ENCODE measurements at places on chromosomes 5 and 9.

- no peak for DNase-seq
These were observed 440.4 kb upstream of the GRIN3A start for GRCh38 chr9:102178811-102179210.

DNA sequence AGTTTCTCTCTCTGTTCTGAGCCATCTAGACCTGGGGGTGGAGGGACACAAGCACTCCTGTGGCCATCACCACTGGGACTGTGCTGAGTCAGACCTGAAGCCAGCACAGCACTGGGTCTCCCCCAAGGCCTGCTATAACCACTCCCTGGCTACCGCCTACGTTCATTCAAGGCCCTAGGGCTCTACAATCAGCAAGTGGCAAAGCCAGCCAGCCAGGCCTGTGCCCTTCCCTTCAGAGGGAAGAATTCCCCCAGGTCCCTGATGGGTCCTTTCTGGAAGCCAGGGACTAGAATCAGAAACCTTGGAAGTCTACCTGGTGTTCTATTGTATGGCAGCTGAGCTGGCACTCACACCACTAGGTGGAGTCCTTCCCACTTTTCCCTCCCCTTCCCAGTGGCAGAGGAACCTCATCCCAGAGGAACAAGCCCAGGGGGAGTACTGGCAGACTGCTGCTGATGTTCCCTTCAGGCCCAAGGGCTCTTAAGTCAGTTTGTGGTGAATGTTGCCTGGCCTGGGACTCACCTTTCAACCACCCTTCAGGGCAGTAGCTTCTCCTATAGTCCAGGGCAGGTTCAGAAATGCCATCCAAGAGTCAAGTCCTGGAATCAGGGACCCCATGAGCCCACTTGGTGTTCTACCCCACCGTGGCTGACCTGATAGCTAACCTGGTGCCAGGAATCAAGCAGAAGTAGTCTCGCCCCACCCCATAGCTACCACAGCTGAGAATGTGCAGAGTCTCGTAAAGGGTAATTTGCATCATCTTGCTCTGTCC, 20.0 kb downstream of the JMY start:
- no peak for DNase-seq

- DNase-seq = no peak
These were observed 66.7 kb downstream of the WDR41 start for GRCh38 chr5:77425420-77425819.

DNA sequence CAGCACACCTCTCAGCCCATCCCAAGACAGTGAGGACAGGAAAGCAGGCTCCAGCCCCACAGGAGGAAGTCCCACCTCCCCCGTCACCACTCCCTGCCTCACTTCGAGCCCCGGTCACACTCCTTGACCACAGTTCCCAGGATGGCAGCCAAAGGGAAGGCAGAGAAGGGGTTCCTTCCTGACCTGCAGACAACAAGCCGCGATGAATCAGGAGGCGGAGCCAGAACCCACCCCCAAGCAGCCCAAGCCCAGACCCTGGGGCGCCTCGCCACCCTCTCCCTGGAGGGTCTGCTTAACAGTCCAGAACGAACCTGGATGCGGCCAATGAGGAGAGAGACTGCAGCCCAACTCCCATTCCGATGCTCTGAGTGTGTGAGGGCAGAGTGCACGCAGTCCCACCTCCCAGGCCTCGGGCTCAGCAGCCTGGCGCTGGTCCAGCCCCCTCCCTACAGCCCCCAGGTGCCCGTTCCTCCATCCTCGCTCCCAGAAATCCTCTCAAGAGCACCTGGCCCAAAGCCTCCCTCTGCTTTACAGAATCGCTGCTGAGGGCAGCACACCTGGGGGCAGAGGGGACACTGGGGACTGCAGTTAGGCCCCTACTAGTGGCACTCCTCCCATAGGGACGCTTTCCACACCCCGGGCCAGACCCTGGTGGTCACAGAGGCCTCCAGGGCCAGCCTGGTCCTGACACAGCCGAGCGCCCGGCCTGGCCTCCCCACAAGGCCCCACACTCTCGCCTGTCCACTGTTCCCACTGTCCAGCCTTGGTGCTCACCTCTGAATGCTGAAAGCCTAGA, 69.6 kb upstream of the LRRTM2 start:
- DNase-seq = no peak

- DNase-seq = no peak
These were observed 52.0 kb downstream of the FYB1 start for GRCh38 chr5:39167141-39167971.

GRCh38 chr9:123416176-123416575, 60.2 kb downstream of the CRB2 start:
- DNase-seq = no peak

- no peak for DNase-seq
These were observed 12.2 kb downstream of the SPINK1 start for GRCh38 chr5:147819261-147819770.

GRCh38 chr9:72315510-72316311, 49.3 kb downstream of the ZFAND5 start:
- DNase-seq = no peak

DNA sequence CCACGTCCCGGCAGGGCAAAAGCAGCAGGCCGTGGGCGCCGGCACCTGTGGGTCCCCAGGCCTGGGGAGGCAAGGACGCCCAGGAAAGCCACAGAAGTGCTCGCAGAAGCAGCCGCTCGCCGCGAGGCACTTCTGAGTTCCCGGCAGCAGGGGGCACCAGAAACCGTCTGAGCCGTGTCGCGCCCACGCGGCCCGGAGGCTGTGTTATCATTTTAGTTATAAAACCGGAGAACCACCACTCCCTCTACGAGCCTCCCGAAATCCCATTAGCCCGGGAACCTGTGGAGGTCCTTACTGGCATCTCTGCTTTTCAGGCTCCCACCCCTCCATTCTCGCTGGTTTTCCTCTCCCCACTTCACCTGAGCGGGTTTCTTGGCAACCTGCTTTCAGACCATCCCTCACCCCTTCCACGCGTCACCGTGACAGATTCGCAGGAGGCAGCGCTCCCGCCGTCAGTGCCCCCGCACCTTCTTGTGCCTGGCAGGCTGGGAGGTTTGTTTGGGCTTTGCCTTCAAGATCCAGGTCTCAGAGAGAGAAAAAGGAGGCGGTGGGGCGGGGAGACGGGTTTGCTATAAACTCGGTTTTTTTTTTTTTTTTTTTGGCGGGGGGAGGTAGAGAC, 2.3 kb downstream of the GDNF start:
- no peak for DNase-seq

GRCh38 chr9:130971294-130971849, 32.3 kb upstream of the FIBCD1 start:
- no peak for DNase-seq

DNA sequence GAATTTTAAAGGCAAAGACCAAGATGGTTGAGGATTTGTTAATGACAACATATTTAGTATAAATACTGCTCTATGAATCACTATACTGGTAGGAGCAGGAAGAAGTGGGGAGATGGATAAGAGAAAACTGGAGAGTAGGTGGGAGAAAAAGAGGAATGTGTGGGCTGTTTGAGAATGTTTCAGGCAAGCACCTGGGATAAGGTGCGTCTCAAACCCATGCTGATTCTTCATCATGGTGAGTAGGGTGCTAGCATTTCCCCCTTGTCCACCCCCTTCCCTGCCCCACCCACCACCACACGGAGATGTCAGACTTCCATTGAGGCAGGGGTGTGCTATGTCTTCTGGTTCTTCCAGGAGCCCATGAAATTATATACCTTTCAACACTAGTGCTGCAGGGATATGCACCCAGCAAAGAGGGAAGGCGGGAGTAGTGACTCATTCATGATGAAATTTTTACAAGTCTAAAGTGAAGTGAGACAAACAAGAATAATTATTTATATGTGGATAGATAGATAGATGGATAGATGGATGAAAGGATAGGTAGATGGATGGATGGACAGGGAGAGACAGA, 54.3 kb downstream of the MTX3 start:
- no peak for DNase-seq

DNA sequence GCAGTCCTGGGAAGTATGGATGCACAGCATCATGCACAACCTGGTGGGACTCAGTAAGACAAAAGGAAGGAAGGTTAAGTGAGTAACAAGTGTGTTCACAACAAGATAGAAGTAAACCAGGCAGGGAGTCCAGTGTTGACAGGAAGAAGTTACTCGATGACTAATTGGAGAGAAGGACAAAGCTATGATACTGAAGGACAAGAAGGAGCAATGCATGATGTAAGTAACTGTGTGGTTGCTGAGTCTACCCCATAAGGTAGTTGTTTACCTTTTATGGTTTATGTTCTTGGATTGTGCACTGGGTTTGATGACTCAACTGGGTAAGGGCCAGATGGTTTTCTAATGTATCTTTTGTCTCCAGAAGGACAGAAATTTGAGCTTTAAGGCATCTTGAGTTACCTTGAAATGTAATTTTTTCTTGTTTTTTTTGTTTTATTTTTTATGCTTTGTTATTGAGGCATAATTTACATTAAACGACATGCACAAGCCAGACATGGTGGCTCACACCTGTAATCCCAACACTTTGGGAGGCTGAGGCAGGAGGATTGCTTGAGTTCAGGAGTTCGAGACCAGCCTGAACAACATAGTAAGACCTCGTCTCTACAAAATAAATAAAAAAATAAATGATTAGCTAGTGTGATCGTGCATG, 89.2 kb upstream of the CAST start:
- DNase-seq = no peak

DNA sequence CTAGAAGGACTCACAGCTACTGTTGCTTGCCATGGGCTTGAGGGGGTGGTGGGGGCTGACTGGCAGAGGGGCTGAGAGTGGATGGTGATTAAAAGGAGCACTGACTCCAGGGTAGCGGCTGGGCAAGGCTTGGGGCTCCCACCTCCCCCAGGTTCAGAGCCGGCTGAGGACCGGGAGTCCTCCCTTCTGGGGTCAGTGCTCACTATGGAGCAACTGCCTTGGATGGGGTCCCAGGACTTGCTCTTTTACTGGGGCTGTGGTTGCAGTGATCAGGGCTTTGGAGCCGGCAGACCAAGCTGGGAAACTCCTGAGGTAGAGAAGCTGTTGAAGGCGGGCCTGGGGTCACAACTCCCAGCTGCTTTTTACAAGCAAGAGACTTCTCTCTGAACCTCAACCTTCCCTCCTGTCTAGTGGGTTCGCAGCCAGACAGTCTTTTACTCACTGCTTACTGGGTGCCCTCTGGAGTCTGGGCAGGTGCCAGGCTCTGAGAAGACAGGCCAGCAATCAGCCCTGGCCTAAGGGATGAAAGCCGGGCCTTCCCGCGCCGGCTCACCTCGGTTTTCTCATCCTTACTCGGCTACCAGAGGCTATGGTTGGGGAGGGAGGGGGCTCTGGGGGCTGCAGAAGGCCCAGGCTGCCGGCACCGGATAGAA, 795 bp upstream of the ASS1 start:
- no peak for DNase-seq

DNA sequence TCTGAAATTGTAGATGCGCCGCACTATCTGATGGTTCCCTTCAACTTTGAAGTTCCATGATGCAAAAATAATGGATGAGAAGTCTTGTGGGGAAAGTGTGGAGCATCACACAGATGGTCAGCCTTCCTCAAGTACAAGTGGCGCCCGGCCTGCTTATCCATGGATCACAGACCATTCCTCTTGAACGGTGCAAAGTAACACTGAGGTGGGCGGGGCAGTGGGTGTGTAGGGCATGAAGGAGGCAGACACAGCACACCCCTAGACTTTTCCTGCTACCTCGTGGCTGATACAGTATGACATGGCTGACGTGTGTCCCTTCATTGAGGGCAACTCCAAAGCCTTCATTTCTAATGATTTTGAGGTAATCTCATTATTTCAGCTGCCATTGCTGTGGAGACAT, 2.5 kb upstream of the GNG10 start:
- no peak for DNase-seq

DNA sequence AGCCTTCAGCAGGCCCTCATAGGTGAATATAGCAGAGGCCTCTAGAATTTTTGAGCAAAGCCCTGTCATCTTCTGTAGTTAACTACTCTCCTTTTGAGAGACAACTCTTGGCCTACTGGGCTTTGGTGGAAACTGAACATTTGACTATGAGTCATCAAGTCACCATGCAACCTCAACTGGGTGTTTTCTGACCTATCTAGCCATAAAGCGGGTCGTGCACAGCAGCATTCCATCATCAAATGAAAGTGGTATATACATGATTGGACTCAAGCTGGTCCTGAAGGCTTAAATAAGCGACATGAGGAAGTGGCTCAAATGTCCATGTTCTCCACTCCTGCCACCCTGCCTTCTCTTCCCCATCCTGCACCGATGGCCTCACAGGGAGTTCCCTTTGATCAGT, 1115.5 kb downstream of the TAF11L14 start:
- DNase-seq = no peak

GRCh38 chr5:2891781-2892180, 140.3 kb upstream of the IRX2 start:
- no peak for DNase-seq

GRCh38 chr9:75019022-75019421, 9.1 kb downstream of the CARNMT1 start:
- DNase-seq = no peak

DNA sequence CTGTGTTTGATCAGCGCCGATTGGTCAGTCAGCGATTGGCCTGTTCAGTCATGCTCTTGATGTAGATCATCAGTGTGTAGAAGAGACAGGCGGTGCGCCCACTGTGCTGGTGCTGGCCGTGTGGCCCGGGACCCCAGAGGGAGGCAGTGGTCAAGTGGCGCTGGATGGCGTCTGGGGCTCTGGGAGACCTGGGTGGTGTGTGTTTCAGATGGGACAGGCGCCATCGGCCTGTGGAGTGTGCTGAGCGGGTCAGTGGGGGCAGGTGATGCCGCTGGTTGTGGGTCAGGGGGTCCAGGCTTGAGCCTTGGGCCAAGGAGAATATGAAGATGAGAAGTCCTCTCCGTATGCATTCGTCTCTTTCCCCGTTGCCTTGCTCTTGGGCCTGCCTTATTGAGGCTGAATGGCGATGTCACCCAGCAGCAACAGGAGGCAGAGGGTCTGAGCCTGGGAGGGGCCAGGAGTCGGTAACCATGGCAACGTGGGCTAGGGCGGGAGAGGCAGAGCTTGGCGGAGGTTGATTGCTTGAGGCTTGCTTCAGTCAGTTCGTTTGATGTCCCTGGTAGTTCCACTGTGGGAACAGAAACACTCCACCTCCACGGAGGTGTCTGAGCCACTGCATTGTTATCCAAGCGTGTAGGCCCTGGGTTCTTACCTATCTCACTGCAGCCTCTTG, 117.8 kb upstream of the CACNA1B start:
- no peak for DNase-seq

DNA sequence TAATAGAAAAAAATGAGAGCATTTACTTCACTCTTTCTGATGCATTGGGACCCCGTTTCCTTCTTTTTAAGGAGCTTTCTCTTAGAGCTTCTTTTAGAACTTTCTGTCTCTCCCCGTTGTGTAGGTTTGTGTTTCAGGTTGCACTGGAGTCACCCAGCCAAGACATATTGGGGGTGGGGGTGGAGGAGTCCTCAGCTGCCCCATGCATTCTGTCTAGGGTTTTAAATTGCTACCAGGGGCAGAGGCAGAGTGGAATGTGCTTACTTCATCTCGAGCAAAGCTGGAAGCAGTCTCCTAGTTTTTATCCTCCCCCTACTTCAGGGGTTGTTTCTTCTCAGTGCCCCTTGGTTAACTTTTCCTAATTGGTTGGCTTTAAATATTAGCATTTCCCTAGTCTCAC, 9.4 kb downstream of the OR2K2 start:
- DNase-seq = no peak

Measured in esophagus squamous epithelium (tissue), 5 donors.